ENCODE measurements at places on chromosomes 12 and 14.

GRCh38 chr14:21163871-21164291 is 8.0 kb upstream of the OR5AU1 start:
- DNase-seq = no peak

- peak; percentile 64 for DNase-seq
Measured at GRCh38 chr14:88168498-88169165, 154.4 kb downstream of the KCNK10 start.

DNA sequence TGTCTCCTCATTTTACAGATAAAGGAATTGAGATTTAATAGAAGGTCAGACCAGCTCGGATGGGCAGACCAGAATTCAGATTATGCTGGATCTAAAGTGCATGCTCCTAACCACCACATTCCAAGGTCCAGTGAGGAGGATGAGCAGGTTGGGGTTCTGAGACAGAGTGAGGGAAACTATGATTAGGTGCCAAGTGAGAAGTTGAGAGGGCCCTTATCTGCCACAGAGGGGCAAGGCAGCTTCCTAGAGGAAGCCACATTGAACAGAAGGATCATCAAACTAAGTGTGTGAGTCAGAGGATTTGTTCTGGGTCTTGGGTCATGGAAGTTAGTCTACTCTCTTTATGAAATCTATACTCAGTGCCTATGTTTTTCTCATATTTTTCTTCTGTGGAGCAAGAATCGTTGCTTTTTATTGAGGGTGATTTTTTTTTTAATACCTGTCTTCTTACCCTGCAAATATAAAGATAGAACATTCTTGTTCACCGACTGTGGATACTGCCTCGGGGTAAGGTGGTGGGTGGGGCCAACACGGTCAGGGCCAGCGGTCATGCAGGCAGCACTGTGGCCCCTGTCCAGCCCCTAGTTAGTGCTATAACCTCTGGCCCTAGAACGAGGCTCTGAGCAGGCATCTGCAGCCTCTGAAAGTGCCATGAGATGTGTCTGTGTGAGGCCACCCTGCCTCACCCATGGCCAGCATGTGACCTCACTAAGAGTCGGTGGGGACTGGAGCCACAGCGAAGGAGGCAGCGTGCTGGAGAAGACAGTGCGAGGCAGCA is 55.6 kb upstream of the PTHLH start:
- no peak for DNase-seq

DNA sequence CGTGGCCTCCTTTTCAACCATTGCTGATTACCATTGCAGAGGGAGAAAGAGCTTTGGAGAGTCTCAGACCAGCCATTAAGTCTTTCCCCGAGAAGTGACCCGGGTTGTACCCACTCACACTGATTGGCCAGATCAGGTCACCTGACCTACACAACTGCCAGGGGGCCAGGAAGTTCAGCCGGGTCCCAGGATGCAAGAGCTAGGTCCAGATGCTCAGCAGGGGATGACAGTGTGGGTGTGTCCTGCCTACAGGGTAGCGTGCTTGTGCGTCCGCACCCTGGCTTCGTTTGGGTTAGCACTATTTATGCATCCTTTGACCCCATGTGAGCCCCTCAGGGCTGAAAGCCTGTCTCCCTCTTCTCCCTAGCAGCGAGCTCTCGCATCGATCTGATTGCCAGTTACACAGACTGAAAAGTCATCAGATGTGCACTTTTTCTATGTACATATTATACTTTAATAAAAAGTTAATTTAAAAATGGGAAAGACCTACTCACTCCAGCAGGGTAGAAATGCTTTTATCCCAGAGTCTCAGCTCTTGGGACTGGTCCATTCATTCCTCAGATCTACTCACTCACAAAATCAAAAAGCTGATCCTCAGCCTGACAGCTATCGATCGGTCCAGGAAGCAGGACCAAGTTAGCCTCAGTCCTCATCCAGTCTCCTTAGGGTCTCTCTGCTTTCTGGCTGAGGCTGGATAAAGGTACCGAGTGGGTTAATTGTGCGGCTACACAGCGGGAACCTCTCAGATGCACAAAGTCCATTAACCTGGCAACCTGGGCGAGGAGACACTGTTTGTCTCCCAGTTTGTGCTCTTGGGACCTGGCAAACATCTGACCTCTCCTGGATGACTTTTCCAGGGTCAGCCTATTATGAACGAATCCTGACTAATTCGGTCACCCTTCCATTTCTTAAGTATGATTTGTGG is 68.0 kb downstream of the SERPINA3 start:
- no peak for DNase-seq

GRCh38 chr12:18486036-18486435 is 224.7 kb downstream of the PIK3C2G start:
- DNase-seq = no peak

DNA sequence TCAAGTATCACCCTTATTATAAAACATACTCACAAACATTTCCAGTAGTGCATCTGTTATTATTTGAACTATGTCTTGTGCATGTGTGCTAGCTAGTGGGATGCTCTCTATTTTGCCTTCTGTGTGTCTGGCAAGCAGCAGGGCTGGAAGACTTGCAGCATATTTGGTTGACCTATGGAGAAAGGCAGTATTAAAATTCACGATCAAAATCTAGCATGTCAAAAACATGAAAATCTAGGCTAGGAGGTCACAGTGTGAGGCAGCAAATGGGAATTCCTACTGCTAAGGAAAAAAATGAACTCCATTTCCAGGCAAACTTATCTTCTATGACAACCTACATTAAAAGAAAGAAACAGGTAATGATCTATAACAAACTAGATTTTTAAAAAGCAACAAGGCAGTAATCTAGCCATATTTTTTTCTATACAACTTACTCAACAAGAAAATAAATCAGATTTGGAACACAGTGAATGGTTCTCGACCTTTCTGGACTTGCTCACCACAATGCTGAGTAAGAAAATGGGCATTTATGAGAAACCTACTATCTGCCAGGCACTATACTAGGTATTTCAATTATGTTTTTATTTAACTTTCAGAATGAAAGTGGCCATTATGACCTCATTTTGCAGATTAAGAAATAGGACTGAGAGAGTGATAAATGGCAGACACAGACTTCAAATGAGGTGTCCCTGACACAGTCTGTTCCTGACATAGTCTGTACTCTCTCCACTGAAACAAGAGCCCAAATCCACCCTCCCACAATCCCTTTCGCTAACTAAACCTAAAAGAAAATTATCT is 96.8 kb downstream of the TXNDC16 start:
- DNase-seq = no peak

GRCh38 chr14:100011628-100012325 is 53.4 kb upstream of the EVL start:
- no peak for DNase-seq

GRCh38 chr12:20268121-20268732 is 100.1 kb upstream of the PDE3A start:
- no peak for DNase-seq

DNA sequence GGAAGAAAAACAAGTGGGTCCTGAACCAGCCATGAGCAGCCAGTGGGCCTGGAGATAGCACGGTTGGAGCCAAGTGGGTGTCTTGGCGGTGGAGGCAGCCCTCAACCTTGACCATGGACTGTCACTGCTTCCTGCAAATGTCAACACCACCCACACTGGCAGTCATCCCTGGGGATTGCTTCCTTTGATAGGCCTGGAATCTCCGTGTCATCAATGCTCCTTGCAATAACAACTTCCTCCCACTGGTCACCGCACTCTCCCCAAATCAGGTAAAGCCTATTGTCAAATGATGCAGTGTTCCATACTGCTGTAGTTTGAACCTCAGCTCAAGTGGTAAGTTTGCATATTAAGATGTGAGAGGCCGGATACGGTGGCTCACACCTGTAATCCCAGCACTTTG is 129.1 kb downstream of the NTF3 start:
- DNase-seq = no peak

DNA sequence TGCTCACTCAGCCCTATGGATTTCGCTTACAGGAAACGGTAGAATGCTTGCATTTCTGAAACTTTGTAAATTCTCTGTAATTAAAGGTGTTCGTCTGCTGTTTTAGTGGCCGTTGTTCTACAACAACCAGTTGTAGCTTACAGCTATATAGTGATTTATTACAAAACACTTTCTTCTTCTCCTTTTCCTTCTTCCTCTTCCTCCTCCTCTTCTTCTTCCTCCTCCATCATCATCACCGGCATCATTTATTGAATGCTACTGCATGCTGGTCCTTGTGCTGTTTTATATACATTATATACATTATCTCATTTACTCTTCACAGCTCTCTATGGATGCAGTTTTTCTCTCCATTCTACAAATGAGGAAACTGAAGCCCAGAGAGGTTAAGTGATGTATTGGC is 6.4 kb downstream of the ETV6 start:
- DNase-seq = no peak

GRCh38 chr14:100592461-100592891 is 5.3 kb upstream of the BEGAIN start:
- no peak for DNase-seq

GRCh38 chr14:92729634-92730358 is 18.6 kb downstream of the LGMN start:
- DNase-seq = peak; percentile 44

- DNase-seq = no peak
Measured at GRCh38 chr14:64946310-64947045, 3.9 kb upstream of the GPX2 start.

DNA sequence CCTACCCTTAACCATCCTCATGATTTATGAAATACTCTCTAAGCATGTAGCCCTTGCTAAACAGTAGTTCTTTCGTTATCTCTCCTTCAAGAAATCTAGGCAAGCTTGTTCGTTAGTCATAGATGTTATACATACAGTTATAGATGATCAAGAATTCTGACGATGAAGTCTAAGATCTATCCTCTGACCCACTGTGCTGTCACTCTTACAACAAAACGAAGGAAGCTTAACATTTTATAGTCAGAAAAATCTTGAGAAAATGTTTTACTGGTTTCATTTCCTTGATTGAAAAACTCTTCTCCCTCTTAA is 68.9 kb downstream of the SPPL3 start:
- no peak for DNase-seq
